8988T (cell line): ENCODE measurements at places on chromosomes 6 and 20.

DNA sequence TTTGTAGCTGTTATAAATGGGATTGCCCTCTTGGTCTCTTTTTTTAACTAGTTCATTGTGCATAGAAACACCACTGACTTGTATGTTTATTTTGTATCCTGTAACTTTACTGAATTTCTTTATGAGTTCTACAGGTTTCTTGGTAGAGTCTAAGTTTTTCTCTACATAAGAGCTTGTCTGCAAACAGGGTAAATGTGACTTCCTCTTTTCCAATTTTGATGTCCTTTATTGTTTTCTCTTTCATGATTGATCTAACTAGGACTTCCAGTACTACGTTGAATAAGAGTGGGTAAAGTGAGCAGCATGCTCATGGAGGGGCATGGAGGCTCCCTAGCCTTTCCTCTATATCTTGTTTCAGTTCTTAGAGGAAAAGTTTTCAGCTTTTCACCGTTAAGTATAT lies 3.0 kb upstream of the WFDC10A start:
- no peak for DNase-seq

- no peak for DNase-seq
Measured at GRCh38 chr6:130381459-130382380, 15.9 kb downstream of the TMEM200A start.

DNA sequence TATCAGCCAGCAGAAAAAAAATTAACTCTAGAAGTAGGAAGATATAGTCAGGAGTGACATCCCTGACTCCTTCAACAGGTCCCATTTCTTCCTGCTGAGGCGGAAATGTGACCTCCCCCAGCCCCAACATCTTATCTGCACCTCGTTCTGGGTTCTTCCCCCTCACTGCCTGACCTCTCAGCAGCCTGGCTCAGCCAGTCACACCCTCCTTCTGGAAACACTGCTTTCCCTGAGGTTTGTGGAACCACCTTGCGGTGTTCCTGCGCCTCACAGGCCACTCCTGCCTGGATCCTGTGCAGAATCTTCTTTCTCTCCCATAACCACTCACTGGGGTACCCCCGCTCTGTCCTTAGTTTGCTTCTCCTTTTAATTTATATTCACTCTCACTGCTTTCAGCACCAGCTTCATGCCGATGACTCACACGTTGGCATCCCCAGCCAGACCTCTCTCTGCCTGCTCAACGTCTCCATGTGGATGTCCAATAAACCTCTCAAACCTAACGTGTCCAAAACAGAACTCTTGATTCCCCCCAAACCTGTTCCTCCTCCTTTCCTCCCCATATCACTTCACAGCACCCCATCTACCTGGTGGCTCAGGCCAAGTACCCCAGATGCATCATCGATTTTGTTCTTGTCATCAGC lies 222.8 kb upstream of the PLN start:
- DNase-seq: no peak

DNA sequence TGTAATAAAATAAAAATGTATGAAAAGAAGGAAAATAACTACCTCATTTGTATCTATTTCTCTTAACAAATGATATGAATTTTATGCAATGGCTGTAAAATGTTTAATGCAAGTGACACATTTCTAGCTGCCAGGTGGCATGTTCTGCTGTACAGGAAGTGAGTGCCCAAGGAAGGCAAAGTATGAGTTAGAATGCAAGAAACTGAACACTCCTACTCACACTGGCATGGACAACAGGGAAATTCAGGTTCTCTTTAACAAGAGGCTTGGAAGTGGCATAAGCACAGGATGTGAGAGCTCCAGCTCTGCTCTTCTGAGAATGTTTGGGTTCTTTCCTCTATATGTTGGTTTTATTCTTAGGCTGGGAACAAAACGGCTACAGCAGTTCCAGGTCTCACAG lies 20.4 kb upstream of the LAMA4 start:
- no peak for DNase-seq

DNA sequence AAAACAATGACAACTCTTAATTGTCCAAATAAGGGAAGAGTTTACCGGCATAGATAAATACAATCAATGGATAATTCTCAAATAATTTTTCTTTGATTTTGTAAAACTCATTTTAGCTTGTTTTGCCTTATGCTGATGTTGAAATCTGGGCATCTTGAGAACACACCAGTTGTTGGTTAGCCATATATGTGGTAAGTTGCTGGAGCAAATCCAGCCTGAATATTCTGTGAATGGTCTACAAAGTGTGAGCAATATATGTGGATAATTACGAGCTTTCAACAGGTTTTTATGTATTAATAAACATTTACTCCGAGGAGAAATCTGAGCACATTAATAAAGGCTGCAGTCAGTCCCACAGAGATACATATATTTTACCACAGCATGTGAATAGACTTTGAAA lies 423.6 kb downstream of the BCKDHB start:
- DNase-seq: no peak
